Progenitor cell of endocrine pancreas (in vitro differentiated cells): ENCODE measurements at places on chromosomes 5 and 9. TPM values are rescaled to one million over a fixed set of nuclear protein-coding genes. Genes with fewer than 3 reads are reported as not detected.

DNA sequence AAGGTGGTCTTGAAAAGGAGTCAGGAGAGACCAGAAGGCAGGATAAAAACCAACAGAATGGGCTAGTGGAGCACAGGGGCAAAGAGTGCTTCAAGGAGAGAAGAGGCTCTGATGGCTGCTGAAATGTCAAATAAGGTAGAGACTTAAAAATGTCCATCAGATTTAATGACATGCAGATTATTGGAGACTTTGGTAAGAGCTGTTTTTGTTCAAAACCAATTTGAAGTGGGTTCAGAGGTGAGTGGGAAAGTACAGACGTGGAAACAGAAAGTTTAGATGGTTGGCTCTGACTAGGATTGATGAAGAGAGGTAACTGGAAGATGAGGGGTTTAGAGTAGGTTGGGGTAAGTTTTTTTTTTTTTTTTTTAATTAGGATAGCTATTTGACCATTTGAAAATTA is 14.1 kb downstream of the SLC25A46 start:
- H3K4me3 ChIP-seq: no peak overlapping the region
- no peak for DNase-seq
- no peak overlapping the region for H3K27ac ChIP-seq
- no peaks in the 10 kb centered on the region for H3K27me3 ChIP-seq

GRCh38 chr9:126219648-126220063 is 107.0 kb upstream of the MVB12B start:
- no peak overlapping the region for H3K27ac ChIP-seq
- no peaks in the 10 kb centered on the region for H3K4me1 ChIP-seq
- H3K36me3 ChIP-seq: no peaks in the 10 kb centered on the region
- H3K27me3 ChIP-seq: peaks cover 44% of the 10 kb centered on the region
- DNase-seq: no peak

DNA sequence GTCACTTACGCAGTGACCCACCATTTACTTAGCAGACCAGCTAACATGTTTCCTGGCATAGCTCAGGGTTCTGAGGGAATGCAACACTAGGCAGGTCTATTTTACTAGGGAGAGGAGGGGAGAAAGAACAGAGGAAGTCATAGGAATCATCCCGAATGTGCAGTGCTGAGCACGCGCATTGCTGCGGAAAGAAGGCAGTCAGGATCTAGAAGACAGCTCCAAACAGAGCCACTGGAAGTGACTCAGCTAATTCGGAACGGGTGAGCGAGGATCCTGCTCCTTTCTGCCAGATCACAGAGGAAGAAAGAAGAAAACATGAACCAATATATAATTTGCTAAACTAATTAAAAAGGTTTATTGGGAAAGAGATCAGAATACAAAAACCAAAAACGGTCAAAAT is 339.8 kb downstream of the EFNA5 start:
- H3K27ac ChIP-seq: no peak overlapping the region
- H3K4me1 ChIP-seq: no peaks in the 10 kb centered on the region
- no peaks in the 10 kb centered on the region for H3K27me3 ChIP-seq
- DNase-seq: no peak
- H3K36me3 ChIP-seq: no peaks in the 10 kb centered on the region

- no peaks in the 10 kb centered on the region for H3K36me3 ChIP-seq
- H3K4me1 ChIP-seq: no peaks in the 10 kb centered on the region
- no peak overlapping the region for H3K27ac ChIP-seq
- H3K4me3 ChIP-seq: no peak overlapping the region
These were observed 21.0 kb upstream of the UBE2QL1 start for GRCh38 chr5:6427694-6428093.

GRCh38 chr9:76572151-76572550 is 113.2 kb downstream of the GCNT1 start:
- peaks cover 9% of the 10 kb centered on the region for H3K27me3 ChIP-seq
- H3K27ac ChIP-seq: no peak overlapping the region
- no peak overlapping the region for H3K4me3 ChIP-seq
- no peaks in the 10 kb centered on the region for H3K36me3 ChIP-seq

- H3K4me1 ChIP-seq: peaks cover 4% of the 10 kb centered on the region
- H3K27ac ChIP-seq: peak overlapping the region; percentile 37
- no peak for DNase-seq
- no peak overlapping the region for H3K4me3 ChIP-seq
These were observed 60.1 kb upstream of the HSPA9 start for GRCh38 chr5:138635265-138635664.

Gene IFNK
- not detected in 2 replicates for total RNA-seq

Gene C1QTNF3
- 9.6 and 11.0 TPM in 2 replicates for total RNA-seq

Gene SLC45A2
- total RNA-seq: 2.4 and 4.2 TPM in 2 replicates

Gene TMC1
- total RNA-seq: not detected in 2 replicates

Gene AIF1L
- total RNA-seq: 71.1 and 72.5 TPM in 2 replicates

Gene GADD45G
- 1.8 and 1.9 TPM in 2 replicates for total RNA-seq

Gene MCCC2
- 43.5 and 48.7 TPM in 2 replicates for total RNA-seq
